ENCODE measurements at places on chromosomes 4 and X.

GRCh38 chrX:124726881-124727280 is 380.5 kb downstream of the SH2D1A start:
- DNase-seq = no peak

DNA sequence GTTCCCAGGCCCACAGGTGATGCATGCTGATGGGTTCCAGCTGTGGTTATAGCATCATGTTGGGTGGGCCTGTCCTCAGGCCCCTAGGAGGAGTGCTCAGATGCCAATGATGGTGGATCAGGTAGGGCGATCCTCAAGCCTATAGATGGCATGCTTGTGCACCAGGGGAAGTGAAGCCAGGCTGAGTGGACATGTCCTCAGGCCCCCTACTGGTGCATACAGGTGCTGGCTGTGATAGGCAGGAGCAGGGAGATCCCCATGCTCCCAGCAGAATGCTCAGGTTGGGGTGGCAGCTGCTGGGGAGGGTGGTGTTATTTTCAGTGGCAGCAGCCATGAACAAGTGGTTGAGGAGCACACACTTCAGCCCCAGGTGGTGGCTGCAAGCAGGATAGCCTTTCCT is 96.0 kb downstream of the SMARCA1 start:
- no peak for DNase-seq

- DNase-seq = no peak
Measured at GRCh38 chr4:42344309-42344708, 53.0 kb upstream of the SHISA3 start.

DNA sequence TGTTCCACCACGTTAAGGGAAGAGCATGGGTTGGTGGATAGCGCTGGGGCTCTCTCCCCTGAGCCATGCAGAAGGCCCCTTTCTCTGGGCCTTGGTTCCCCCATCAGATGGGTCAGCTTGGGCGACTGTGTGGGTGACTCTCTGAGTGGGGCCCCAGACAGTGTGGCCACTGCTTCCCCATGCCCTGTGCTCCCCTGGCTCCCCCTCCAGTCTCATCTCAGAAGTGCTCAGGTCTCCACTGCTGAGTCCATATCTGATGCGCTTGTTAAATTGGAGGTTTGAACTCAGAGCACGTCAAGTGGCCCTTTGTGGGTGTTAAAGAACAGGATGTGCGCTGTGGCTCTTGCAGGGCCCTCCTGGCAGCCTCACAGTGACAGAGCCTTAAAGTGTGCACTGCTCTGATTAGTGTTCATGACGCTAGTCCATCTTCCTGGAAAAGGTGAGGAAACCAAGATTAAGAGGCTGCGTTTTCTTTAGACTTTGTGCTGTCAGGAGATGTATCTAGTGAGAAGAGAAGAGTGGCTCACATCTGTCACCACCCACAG is 59.8 kb downstream of the NELFA start:
- DNase-seq = no peak

GRCh38 chrX:120450163-120450562 is 18.9 kb downstream of the LAMP2 start:
- no peak for DNase-seq

DNA sequence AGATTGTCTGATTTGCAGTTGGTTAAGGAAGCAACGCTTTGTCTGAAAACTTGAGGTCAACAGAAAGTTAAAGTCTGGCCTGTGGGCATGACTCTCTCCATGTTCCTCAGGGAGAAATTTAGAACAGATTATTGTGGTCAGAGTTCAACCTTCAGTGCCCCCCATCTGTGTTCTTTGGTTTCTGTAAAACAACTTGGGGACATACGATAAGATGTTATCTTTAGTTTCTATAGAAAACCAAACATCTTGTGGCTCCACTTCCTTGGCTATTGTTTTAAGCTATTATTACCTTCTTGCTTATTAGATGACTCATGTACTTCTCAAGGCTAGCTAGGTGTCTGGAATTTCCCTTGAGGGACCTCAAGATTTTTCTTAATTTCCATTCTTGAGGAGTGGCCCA is 507.7 kb downstream of the PDHA2 start:
- no peak for DNase-seq

- DNase-seq = no peak
Measured at GRCh38 chrX:105662248-105662647, 160.1 kb upstream of the NRK start.

- DNase-seq = peak; percentile 8
Measured at GRCh38 chr4:153221783-153222706, 17.8 kb downstream of the TRIM2 start.

- no peak for DNase-seq
Measured at GRCh38 chrX:101191217-101191750, 28.3 kb upstream of the DRP2 start.

- no peak for DNase-seq
Measured at GRCh38 chr4:3651267-3651845, 114.8 kb upstream of the ADRA2C start.

DNA sequence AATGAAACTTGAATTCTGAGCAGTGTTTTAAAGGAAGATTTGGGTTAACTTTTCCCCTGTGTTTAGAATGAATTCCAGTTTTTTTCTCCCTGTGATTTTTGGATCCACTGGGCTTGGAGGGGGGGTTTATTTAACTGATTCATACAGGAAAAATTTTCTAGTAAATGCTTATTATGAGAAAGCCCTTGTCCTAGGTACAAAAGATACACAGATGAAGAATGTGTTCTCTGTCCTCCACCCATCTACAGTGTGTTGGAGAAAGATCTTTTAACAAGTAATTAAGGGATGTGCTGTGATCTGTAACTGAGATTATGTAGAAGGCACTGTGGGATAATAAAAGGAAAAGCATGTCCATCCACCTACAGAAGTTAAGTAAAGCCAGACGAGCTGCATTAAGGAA is 103.9 kb downstream of the STIM2 start:
- no peak for DNase-seq

DNA sequence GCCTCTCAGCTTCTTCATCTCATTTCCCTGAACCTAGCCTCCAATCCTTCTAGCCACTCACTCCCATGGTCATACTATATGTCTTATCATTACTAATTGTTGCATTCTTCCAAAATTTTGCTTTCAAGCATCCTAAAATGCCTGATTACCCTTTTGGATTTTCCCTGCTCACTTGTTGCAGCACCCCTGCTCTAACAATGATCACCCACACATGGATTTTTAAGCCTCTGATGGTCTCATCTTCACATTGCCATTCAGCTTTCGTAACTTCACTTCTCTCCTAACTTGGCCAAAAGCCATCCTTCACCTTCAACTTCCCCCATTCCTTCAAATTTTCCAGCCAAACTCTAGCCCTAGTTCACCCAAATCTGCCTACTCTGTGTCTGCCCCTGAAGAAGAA is 33.8 kb upstream of the MGST2 start:
- no peak for DNase-seq

All from SHP77 (cell line).